ENCODE measurements at places on chromosomes 6 and 20.
A peak's percentile ranks its signal among the peaks of the same experiment; 100 is the strongest.

- DNase-seq: peak; percentile 86
Observed at GRCh38 chr6:36546920-36547645, at the start of gene STK38. STK38 (minus strand) TSS chr6:36547479; CDS start chr6:36540202, 7,277 bp downstream.

DNA sequence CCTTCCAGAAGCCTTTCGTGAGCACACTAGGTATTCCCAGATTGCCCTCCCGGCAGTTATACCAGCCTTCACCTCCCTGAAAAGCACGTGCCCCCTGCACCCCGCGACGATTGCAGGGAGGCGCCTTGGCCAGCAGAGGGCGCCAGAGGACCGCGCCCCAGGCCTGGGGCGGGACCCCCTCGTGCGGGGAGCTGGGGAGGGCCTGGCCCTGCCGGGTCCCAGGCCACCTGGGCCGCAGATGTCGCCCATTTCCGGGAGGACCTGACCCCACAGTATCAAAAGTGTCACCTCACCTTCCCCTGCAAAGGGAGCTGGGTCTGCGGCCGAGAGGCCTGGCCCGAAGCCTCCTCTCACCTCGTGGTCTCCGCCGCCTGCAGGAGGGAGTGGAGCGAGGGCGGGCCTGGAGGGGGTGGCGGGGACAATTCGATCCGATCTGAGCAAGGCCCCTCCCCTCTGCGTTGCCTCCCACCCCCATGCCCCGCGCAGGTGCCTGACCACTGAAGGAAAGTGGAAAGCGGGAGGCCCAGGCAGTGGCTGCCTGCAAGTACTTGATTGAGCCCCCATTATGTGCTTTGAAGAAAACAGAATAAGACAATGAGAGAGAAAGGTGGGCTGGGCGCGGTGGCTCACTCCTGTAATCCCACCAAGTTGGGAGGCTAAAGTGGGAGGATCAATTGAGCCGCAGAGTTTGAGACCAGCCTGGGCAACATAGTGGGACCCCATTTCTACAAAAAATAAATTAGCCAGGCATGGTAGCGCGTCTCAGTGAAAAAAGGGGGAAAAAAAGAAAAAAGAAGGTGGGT, 3.5 kb upstream of the SNAI1 start:
- peak; percentile 45 for DNase-seq

DNA sequence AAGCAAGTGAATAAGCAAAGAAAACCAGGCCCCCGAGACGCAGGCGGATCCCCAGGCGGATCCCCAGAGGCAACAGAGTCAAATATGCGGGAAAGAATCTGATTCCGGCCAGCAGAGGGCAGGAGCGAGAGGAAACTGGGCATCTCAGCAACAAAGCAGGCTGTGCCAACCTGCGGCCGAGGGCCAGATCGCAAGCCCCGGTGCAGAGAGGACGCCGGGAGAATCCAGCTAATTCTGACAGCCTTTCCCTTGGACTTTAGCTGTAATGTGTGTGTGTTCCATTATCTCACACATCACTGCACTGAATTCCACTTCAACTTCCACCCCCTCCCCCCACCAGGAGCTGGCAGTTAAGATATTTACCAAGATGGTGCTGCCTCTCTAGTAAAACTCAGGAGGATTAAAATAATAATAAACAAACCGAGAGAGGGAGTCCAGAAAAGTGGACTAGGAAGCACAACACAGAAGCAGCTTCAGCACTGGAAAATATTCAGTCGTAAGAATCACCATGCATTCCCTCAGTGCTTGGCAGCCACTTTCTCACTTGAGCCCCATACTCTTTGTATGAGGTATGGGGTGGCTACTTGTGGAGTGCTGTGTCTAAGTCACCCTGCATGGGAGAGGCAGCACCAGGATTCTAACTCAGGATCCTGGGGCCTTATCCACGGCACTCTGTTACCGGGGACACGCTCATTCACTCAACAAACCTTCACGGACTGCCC, 66.2 kb upstream of the SNX9 start:
- DNase-seq: peak; percentile 56

DNA sequence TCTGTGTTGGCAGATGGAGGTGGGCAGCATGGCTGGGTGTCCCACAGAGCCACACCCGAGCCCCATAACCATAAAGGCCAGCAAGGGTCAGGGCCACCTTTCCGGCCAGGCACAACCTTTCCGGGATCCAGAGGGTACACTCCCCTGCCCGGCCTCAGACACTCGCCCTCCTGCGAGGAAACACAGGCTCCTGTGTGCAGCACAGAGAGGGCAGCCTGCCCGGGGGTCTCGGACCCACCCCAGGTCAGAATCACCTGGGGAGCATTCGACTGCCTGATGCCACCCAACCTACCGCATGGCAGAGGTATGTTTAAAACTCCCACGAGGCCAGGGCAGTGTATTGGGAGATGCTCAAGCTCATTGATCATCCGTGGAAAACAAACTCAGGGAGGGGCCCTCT, 260.3 kb downstream of the TAF4 start:
- DNase-seq: no peak

DNA sequence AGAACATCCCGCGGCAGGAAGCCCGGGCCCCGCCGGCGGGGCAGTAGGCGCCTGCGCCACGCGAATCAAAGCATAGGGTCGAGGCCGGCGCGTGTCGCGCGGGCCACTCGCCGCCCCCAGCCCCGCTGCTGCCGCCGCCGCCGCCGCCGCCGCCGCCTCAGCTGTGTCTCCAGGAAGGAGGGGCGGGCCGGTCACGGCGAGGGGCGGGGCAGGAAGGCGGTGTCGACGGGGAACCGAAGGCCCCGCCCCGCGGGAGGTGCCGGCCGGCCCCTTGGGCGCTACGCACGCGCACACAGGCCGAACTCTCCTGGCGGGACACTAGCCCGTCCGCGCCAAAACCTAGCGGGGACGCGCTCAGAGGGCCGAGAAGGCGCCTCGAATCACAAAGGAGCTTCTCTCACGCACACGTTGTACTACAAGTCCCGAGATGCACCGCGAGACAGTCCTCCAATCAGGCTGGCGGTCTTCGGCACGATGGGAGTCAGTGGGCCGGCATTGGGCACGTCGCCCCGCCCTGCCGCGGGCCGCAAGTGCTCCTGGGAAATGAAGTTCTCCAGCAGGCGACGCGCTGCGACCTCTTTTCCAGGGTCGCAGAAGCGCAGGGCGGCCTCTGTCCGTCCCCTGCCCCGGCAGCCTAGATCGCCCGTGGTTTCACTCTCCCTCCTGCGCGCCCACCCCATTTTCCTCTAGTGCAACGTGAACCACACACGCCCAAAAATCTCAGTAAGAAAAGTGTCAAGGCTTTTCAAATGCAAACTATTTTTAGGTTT, at the start of gene RALGAPA2:
Gene RALGAPA2, minus strand, starts transcription at position 171 of the 770 bp plus-strand sequence. Its CDS starts 164 bp downstream, at position 7.
- peak; percentile 86 for DNase-seq

DNA sequence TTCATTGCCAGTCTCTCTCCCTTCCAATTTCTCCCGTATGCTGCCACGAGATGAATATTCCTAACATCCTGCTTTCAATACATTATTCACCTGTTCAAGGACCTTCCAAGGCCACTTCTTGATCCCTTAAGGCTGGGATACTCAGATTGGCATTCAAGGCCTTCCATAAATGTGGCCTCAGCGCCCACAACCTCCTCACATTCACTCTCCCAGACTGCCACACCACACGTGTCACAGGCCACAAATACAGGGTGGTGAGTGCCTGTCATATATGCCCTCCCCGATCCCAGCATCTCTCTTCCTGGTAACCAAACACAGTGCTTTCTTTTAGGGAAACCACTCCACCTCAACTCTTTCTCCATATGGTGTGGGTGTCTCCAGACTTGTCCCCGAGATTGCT, 55.5 kb downstream of the TTI1 start:
- DNase-seq: no peak

DNA sequence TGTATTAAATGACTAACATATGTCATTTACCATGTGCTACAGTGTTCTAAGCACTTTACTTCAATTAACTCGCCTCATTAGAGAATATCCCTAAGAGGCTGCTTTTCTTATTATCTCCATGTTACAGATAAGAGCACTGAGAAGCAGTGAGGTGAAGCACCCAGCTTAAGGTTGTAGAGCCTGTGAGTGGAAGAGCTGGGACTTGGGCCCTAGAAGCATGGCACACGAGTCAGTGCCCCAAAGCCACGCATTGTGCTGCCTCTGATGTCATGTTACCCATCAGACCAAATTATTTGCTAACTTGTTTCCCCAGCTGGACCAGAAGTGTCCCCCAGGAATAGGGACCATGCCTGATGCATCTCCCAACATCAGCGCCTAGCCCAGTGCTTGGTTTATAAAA, 34.1 kb downstream of the POFUT1 start:
- DNase-seq: no peak

DNA sequence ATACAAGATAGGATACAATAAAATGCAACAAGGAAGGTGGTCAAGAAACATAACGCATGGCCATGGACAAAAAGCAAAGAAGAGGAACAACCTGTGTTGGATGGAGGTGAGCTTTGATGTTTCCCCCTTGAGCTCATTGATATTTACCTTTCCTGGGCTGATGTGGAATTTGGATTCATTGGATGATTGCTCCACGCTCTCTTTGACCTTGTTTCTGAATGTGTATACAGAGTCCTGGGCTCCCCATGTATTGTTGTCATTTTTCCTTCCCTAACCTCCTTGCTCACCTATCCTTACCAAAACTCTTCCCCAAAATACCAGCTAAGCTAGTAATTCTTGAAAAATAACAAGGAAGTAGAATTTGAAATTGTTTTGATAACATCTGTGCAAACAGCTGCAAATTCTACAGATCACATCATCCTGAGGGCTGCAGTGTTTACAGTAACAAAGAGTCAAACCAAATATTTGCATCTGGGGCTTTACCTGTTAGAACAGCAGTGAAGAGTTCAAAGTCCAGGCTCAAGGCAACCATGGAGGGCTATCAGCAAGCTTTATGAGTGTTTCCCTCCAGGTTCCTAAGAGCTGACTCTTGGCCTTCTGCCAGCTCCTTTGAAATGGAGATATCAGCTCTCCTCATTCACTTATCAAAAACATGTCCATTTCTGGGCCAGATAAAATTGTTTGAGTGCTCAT, 214.3 kb upstream of the MARCKS start:
- no peak for DNase-seq

- DNase-seq: no peak
Observed at GRCh38 chr20:52622081-52622480, 350.1 kb upstream of the TSHZ2 start.

- DNase-seq: peak; percentile 15
Observed at GRCh38 chr20:46757754-46758678, 48.6 kb downstream of the SLC2A10 start.

DNA sequence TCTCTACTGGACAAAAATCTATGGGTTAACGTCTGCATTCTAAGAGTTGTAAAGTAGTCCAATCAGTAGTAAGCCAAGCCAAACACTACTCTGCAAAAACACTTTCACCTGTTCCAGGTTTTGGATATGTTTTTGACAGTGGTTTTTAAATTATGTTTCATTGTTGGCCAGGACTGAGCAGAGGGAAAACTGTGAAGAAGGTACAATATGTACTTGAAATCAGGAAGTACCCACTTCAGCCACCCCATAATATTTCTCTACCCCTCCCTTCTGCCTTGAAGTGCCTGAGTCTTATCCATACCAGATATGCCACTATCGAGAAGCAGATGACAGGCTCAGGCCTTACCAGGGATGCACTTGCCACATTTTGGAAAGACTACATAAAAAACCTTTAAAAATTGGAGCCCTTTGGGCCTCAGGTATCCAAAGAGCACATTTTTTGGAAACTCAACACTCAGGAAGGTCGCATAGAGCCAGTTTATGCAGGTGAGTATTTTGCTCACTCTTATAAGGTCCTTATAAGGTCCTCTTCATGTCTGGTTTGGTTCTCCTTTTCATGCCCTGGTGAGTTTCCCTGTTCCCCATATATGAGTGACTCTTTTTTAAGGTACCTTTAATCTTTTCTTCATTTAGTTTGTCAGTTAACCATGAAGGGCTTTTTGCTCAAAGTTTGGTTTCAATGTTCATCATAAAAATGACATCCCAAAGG, 859.3 kb upstream of the FLRT3 start:
- DNase-seq: no peak

DNA sequence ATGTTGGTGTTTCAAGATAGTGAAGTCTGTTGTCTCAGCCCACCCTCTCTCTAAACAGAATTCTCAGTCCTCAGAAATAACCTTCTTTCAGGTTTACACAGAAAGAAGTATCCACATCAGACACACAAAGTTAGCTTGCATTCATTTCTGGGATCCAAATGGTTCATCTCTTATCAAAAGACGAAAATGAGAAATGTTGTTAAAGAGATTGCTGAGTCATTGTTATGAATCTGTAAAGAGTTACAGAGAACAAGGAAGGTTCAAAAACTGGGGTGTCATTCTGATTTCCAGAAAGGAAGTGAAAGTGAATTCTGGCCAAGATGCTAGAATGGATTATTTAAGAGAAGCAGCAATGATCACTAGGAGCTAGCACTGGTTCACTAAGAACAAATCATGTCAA, 90.5 kb upstream of the ATXN1 start:
- DNase-seq: no peak

DNA sequence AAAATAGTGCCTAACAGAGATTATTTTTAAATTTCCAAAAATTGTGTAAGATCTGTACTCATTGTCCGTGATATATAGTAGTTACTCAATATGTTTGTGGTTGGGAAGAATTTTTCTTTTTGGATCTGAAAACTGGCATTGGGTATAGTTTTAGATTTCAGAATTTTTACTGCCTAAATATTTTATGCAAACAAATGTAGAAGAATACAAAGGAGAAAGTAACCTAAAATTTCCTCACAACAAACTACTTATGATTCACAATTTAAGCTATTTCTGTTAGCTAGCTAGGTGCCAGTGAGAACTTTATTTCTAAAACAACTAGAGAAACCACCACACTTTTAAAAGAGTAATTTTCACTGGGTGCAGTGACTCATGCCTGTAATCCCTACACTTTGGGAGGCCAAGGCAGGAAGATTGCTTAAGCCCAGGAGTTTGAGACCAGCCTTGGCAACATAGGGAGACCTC, 38.8 kb downstream of the SESN1 start:
- no peak for DNase-seq

DNA sequence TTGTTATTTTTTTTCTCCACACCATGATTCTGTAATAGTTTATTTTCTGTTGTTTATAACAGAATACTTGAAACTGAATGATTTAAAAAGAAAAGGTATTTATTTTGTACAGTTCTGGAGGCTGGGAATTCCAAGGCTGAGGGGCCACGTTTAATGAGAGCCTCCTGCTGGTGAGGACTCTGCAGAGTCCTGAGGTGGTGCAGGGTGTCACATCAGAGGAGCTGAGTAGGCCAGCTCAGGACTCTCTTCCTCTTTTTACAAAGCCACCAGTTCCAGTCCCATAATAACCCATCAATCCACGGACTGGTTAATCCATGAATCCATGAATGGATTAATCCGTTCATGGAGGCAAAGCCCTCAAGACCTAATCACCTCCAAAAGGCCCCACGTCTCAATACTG, 71.6 kb downstream of the TFAP2A start:
- no peak for DNase-seq

DNA sequence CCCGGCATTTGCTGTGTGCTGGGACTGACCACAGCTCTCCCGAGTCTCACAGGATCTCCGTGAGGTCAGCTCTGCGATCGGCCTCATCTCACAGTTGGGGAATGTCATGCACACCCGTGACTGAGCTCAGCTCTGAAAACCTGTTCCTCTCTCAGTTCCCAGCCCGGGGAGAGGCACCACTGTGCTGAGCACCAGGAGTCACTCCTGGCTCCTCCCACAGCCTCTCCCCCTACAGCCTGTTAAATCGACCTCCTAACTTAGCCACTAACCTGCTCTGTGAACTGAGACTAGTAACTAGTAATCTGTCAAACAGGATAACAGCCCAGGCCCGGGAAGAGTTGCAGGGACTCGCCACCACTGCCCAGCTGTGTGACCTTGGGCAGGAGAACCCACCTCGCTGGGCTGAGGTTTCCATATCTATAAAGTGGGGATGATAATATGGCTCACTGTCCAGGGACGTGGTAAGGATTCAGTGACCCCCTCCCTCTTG, 20.1 kb upstream of the NOL4L start:
- no peak for DNase-seq

All from stimulated activated CD4-positive, alpha-beta T cell treated with anti-CD3 and anti-CD28 coated beads, Interleukin-12 subunit alpha, Interleukin-12 subunit beta, amount 100 ng/mL, for 24 hours (primary cell).